HAP-1 (cell line): ENCODE measurements at places on chromosomes 16 and 17.

DNA sequence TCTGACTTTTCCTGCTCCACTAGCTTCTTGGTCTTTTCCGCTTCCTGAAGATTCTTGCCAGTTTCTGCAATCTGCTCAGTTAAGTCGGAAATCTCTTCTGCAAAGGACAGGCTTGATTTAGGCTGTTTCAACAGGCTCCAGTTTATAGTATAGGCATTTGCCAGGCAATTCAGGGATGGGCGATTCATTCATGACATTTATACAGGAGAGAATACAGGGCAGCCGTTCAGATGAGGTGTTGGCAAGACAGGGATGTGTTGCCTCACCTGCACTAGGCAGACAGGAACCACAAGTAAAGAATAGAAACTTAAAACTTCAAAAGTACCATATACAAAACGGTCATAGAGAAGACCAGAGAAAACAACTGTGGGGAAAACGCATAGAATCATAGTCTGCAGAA is 61.7 kb downstream of the MYH13 start:
- no peak for DNase-seq

DNA sequence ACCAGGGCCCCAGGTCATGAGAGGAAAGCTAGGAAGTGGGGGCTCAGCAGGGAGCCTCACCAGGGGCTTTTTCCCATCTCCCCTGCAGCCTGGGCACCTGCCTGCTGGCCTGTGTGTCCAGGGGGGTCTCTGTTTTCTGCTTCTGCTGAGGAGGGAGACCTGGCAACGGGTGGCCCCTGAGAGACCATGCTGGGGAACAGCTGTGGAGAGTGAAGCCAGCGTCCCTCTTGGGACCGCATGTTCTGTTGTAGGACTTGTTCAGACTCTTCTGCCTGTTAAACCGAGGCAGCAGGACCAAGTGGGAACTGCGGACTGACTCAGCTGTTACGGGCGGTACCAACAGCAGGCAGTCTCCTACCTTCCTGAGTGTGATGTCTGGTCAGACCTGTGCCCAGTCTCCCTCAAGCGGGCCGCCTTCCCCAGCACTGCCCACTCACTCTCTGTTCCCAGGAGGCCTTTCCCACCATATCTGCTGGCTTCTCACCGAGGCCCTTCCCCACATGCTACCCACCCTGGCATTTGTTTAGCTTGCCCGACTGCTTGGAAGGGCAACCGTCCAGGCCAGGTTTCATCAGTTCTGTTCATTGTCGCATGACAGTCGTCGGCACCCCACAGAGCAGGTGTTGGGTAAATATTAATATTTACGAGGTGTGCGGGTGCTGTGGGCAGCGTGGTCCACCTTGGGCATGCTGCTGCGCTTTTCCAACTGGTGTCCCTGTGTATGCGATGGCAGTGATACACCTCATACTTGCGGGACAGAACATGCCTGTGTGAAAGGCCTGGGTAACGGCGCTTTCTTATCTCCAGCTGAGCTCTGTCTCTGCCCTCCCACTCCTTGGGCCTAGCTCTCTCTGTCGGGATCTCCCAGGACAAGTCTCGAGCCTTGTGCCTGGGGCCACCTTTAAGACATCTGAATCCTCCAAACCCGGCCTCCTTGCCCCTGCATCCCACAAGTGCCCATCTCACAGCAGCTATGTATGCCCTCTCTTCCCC is 69.4 kb downstream of the MPRIP start:
- no peak for DNase-seq

DNA sequence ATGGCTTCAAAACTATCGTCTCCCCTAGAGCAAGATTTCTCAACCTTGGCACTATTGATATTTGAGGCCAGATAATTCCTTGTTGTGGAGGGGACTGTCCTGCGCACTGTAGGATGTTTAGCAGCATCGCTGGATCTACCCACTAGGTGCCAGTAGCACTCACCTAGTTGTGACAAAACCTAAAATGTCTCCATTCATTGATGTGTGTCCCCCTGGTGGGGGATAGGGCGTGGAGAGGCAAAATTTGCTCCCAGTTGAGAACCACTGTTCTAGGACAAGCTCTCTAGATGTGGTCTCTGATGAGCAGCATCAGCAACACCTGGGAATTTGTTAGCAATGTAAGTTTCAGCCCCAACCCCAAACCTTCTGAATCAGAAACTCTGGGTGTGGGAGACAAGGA is 259.0 kb downstream of the XYLT1 start:
- DNase-seq: no peak

GRCh38 chr17:31721291-31722025 is 137.6 kb downstream of the COPRS start:
- no peak for DNase-seq

DNA sequence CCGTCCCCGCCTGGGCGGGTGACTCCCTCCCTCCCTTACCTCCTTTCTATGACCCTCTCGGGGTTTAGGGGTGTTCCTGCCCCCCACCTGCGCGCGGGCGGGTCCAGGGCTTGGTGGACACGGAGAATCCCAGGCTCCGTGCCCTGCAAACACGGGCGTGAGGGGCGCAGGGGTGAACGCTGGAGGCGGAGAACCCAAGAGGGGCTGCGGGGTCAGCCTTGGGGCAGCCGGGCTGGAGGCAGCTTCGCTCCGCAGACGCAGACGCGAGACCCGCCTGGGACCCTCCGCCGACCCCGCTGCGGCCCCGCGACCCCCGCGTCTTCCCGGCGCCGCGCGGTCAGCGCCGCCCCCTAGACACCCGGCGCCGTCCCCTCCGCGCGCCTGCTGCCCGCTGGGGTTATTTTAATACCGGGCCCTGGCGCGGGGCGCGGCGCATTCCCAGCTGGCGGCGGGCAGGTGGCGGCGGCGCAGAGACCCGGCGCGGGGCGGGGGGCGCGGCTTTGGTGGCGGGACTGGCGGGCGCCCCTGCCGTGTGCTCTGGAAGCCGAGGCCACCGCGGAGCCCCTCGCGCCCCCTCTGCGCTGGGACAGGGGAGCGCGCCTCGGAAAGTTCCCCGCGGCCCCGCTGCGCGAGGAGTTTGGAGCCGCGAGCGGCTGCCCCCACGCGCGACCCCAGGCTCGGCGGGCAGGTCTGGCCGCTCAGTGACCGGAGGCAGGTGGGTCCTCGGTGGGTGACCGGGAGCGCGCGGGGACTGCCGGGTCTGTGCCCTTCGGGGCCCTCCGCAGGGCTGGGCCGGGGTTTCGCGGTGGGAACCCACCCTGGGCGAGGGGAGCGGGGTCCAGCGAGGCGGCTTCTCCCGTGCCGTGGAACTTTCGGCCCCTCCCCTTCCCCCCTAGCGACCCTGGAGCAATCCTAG is at the start of gene UTS2R:
Gene UTS2R (plus strand): TSS at position 433 of the 916 bp plus-strand sequence. CDS start 2,560 bp downstream, outside the sequence.
- DNase-seq: no peak

- DNase-seq: no peak
Observed at GRCh38 chr17:83107656-83108048, 28.2 kb downstream of the METRNL start.

DNA sequence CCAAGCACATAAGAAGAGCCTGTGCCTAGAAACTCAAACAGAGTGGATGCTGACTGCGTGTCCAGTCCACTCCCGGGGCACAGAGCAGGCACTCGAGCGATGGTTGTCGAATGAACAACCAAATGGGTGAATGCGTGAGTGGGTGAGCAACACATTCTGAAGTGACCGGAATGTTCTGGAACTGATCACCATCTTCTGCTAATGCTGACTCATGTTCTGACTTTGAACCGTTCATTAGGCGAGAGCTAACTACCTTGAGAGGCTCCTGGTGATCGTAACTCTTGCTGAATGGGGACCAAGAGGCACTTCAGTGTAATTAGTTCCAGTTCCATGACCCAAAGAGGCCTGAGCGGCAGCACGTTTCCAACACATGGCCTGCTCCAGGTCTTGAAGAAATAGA is 37.9 kb downstream of the IRF8 start:
- no peak for DNase-seq

DNA sequence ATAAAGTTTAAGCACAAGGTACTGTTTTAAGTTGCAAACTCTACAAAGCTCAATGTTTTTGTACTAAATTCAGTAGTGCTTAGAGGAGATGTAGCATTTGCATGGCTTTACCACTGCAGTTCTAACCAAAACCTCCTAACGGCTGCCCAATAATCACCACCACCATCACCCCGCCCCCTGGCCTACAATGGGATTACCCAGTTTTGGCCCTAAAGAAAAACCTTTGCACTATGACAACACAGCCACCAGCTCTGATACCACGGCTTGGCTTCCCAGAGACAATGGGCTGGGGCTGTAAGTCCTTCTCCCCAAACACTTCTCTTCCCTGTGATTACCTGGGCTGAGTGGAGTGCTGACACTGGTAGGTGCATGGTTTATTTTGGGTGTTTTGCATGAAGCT is 58.4 kb upstream of the MTMR4 start:
- no peak for DNase-seq

GRCh38 chr16:2071454-2072202 is 23.8 kb downstream of the TSC2 start:
- DNase-seq: no peak

DNA sequence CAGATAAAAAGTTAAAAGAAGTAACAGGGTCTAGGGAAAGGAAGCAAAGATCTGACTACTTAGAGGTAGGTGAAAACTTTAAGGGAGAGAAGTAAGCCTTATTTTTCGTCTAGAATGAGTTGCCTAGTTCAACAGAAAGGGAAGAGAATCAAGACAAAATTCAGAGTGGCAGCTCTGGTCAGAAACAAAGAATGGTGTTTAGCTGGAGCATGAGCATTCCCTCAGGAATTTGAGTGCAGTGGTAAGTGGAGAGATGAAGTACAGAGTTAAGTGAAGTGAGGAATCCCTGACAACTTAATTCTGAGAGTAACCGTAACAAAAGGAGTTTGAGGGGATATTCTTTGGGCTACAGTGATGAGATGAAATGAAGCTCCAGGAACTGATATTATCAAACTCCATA is 11.5 kb downstream of the SMG6 start:
- DNase-seq: no peak

GRCh38 chr17:64647817-64648216 is 14.3 kb downstream of the SMURF2 start:
- no peak for DNase-seq

DNA sequence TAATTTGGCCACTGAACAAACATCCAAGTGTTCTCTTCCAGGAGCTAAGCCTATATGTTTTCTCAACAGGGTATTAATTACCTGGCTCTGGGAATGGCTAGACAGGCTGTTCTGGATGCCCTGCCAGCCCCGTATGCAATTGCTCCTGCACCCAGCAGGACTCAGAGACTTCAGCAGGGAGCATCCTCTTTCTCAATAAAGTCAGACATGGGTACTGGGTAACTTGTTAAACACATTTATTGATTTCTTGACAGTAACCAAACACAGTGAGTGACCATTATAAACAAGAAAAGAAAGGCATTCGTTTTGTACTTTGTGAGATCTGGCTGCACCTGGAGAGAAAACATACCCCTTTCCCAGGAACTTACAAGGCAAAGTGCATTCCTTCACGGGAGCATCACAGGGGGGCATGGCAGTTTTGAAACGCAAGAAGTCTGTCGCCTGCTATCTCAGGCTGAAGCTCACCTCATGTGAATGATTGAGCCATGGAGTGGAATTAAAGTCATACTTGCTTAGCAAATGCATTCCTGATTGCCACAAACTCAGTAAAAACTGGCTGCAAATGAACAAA is 369.8 kb downstream of the UTP18 start:
- DNase-seq: no peak

DNA sequence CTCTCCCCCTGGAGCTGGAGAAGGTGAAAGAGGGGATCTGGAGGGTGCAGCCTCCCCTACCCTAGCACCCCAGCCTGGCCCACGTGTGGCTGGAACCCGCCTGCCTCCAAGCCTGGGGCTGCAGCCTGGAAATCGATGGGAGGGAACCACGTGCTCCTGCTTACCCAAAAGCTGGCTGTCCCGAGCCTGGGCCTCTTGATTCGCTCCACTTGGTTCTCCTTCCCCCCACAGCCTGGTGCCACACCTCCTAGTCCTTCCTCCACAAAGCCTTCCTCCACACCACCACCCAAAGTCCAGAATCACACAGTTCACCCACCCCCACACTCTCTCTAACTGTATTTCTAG is 29.3 kb downstream of the CFAP20 start:
- no peak for DNase-seq

- DNase-seq: no peak
Observed at GRCh38 chr16:66273644-66274334, 92.7 kb upstream of the CDH5 start.

DNA sequence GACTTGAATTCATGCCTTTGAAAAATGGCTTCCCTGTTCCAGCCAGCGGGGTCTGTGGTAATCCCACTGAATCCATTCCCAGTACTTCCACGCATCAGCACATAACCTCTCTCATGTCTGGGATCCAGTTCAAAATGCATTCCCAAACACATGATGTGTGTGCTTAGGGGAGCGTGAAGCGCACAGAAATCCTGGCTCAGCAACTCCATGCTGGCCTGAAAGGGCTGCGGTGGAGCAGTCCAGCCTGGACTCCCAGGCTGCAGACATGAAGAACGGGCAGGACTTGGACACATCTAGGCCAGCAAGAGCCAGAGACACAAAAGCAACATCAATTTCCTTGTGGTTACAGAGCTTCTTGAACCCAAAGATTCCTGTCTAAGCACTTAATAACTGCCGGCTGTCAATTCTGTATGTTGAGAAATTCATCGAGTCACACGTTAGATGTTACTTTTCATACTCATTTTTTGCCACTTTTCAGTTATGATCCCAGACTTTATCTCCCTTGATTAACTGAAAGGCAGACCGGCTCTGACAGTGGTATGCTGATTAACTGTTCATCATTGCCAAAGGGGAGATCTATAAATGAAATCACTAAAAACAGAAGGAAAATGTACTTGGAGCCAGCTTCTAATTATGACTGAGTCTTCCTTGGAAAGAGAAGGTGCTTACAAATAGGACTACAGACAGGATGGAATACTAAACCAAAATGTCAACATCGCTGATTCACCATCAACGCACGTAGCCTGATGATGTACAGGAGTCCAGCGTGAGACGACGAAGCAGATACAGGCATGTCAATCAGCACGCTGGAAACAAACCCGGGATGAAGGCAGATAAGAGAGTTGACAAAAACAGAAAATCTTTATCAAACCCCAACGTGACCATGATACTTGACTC is 23.0 kb downstream of the NSMCE1 start:
- DNase-seq: no peak

GRCh38 chr17:51604299-51605020 is 344.1 kb downstream of the UTP18 start:
- no peak for DNase-seq

DNA sequence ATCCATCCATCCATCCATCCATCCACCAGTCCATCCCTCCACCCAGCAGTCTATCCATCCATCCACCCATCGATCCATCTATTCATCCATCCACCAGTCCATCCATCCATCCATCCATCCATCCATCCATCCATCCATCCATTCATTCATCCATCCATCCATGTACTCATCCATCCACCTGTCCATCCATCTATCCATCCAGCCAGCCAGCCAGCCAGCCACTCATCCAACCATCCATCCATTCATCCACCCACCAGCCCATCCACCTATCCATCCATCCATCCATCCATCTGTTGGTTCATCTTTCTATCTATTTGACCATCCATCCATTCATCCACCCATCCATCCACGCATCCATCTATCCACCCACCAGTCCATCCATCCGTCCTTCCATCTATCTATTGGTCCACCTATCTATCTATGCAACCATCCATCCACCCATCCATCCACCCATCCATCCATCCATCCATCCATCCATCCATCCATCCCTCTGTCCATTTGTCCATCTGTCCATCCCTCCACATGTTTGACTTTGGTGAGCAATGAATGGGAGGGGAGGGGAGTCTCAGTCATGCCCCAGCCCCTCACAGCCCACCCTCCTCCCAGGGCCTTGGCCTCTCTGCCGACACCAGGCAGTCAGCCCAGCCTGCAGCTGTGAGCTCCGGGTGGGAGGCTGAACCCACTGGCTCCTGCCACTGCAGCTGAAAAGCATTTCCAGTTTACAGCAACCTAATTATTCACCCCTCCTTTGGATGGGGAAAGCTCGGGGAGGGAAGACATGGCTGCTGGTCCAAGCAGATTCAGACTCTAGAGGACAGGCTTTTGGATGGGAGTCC is 38.1 kb upstream of the SSTR5 start:
- no peak for DNase-seq
